ENCODE measurements at places on chromosomes 7 and 10.

DNA sequence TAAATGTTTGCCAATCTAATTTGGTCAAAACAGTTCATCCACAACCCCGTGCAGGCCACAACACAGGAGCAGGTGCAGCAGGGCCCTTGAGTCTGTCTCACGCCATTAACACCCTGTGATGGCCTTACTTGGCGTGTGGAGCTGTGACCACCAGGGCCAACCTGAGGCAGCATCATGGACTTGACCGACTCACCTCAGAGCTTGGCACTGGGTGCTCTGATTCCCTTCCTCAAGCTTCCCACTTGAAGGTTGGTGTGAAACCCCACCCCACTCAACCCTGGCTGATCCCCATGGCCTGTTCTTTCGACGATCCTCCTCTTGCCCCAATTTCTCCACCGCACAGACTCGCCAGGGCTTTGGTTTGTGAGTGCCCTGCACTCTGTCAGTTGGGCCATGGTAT, 623.1 kb downstream of the PTPRN2 start:
- no peak for DNase-seq

GRCh38 chr10:28981007-28981406, 303.7 kb downstream of the BAMBI start:
- DNase-seq: no peak

DNA sequence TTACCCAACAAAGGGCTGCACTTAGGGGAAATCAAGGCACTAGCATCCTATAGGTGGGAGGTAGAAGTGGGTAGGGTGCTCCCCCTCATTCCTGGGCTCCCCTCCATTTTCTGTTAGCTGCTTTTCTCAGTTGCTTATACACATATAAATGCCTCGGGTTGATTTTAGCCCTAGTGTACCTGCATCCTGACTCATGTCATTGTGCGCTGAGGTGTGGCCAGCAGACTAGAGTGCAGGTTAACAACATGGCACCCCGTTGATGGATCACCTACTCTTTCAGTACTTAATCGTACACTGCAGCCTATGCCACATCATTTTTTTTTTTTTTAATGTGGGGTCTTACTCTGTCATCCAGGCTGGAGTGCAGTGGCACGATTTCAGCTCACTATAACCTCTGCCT, 144.0 kb upstream of the ITGB1 start:
- DNase-seq: no peak

DNA sequence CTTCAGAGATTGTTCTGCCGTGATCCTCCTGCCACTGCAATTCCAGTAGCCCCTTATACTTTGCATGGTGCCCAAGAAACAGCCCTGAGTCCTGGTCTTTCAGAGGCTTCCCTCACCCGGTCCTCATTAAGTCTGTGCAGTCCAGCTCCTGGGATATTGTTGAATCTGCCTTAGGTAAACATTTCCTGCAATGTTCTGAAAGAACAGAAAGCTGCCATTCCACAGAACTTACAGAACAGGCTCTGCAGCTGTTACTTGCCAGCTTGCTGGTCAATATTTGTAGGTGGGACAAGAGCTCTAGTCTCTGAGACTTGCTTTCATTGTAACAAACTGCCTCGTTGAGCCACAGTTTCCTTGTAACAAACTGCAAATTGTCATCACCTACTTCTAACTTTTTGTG, 115.0 kb upstream of the KIF5B start:
- no peak for DNase-seq

GRCh38 chr7:66206119-66206933, 1.2 kb downstream of the TPST1 start:
- no peak for DNase-seq

- no peak for DNase-seq
Observed at GRCh38 chr10:60555700-60556099, 166.0 kb upstream of the ANK3 start.

GRCh38 chr7:42720991-42721796, 190.7 kb downstream of the C7orf25 start:
- no peak for DNase-seq

GRCh38 chr7:139995017-139995915, 67.5 kb downstream of the PARP12 start:
- no peak for DNase-seq

GRCh38 chr7:23473844-23474093, 3.5 kb upstream of the IGF2BP3 start:
- no peak for DNase-seq

- DNase-seq: no peak
Observed at GRCh38 chr7:28732071-28732869, 225.9 kb downstream of the TRIL start.

DNA sequence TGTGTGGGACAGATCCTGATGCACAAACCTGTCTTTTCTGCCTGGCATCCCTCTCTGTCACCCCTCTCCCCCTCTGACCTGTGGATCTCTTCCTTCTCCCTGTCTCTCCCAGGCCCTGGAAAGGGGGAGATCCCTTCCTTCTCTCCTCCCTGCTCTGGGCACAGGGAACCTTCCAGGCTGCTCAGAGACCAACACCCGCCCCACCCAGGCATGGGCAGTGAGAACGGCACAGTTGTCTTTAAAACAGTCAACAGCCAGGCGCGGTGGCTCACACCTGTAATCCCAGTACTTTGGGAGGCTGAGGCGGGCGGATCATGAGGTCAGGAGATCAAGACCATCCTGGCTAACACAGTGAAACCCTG, 34.7 kb downstream of the KCNH2 start:
- no peak for DNase-seq

DNA sequence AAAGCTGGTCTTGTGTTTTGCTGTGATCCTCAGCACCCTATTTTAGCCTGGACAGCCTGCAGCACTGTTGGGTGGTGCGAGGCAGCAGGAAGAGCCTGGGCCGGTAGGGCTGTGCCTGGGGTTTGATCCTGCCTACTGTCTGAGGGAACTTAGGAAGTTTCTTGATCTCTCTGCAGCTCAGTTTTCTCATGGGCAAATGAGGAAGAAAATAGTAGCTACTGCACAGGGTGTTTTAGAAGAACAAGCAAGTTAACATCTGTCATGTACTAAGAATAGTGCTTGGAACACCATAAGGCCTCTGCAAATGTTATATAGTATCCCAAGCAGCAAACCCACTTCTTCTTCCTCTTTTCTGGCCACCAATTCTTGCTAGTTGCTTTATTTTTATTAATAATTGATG, 12.0 kb upstream of the AGR2 start:
- no peak for DNase-seq

- no peak for DNase-seq
Observed at GRCh38 chr10:74382663-74383062, 231.6 kb downstream of the ADK start.

DNA sequence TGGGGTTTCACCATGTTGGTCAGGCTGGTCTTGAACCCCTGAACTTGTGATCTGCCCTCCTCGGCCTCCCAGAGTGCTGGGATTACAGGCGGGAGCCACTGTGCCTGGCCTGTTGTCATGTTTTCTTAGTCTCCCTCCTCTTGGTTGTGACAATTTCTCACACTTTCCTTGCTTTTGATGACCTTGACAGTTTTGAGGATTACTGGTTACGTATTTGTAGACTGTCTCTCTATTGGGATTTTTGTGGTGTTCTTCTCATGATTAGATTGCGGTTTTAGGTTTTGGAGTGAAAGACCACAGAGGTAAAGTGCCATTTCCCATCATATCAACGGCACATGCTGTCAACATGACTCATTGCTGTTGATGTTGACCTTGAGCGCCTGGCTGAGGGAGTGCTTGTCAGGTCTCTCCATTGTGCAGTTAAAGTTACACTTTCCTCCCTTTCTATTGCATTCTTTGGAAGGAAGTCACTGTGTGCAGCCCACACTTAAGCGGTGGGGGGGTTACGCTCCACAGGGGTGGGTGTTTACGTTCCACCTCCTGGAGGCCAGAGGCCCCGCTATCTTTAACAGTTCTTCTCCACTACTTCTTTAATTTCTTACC, 10.8 kb downstream of the NEURL1 start:
- DNase-seq: peak; percentile 55

DNA sequence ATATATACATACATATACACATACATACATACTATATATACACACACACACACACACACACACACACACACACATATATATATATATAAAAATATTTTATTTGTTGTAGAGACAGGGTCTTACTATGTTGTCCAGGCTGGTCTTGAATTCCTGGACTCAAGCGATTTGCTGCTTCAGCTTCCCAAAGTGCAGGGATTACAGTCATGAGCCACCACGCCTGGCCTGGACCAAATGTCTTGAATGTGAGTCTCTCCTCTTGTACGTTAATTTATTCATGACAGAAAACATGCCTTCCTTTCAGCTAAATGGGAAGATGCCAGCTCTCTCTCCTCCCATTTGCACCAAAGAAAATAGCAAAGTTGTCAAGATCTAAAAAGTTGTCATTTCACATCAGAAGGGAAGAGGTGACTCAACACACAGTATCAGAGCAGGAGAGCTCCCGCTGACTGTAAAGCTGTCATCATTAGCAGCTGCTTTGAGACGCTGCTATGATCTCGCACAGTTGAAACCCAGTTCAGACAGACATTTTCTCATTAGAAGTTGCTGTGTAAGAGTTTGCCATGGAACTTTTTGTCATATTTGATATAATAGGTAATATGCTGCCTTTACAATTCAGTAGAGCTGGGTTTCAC, 224.3 kb downstream of the SFMBT2 start:
- DNase-seq: no peak

GRCh38 chr7:158494643-158495042, 93.0 kb downstream of the PTPRN2 start:
- no peak for DNase-seq

GRCh38 chr7:149427096-149427680, 33.7 kb downstream of the ZNF777 start:
- no peak for DNase-seq

DNA sequence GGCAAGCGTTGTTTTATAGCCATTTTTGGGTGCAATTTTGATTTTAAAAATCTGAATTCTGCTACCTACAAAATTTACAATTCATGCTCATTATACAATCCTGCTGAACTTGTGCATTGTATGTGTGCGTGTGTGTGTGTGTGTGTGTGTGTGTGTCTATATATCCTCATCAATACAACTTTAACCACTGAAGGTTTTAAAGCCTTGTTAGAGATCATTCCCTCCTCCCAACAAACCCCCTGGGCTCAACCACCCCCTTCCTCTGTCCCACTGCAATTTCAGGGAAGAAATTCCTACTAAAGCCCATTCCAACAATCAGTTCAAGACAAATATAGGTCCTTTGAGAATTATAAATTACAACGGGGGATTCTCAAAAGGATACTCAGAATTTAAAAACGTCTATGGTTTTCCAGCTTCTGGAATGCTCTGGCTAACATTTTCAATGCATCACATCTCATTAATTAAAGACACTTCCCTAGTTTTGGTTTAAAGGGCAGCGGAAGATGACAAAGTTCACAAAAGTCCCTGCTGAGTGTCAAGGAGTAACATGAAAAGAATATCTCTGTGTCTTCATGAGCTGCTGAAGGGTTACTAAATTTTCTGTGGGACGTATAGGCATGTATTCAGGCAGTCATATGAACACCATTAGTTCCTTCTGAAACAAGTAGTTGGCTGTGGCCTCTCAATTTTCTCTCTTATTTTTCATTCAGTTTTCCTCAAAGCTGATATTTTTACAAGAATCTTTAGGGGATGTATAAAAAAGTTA, 889 bp upstream of the SEMA3A start:
- no peak for DNase-seq

DNA sequence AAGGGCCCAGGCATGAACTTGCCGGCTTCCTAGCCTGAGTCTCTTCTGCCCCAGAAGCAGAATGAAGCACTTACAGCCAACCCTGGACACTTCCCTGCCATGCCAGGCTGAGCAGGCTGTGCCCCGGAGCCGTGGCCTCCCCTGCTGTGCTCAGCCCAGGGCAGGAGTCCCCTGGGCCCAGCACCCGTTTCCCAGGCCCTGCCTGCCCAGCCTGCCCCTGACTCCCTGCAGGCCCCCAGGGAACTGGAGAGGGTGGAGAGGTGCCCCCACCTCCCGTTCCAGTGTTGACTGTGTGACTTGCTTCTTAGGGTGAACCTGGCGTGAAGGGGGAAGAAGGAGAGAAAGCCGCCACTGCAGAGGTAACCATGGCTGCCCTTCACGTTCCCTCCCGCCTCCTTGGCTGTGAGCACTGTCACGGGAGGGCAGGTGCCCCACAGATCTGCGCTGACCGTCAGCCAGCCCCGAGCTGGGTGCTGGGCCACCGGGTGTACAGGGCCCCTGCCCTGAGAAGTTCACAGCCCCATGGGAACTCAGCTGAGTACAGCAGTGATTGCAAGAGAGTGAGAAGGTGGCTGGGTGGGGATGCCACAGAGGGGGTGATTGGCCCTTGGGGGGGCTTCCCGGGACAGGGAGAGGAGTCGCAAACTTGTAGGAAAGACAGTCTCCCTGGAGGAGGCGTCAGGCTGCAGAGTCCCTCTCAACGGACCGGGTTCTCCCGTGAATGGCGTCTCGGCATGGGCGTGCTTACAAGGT, 75.9 kb downstream of the MYL10 start:
- DNase-seq: no peak

DNA sequence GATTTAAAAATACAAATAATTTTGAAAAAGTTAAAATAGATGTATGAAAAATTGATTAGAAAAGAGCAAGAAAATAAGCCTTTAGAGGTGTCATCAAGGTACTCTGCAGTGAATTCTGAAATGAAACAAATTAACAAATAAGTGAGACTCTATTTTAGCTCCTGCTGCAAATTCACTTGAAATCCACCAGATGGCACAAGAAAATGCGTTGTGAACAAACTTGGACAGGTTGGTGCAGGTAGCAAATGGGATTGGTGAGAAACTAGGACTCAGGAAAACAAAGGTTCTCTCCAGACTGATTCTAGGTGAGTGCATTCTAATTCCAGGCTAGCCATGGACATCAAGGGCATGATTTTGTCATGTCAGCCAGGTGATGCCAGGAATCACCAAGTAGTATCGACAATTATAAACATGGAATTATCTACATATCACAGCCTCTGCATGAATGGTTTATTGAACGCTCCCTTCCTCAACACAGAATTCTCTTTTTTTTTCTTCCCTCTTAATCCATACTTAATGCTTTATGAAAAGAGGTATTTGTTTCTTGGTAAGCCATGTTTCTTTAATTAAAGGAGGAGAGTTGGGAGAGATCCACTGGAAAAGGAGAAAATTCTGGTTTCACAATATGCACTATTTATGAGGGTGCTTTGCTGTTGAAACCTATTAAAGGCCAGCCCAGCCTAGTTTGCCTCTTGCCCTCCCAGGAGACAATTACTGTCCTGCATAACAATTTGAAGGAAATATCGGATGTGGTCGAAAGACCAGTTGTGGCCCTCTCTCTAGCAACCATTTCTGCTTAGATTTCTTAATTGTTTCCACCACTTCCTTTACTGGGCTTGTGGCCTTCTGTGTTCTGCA, 118.1 kb downstream of the ZNF365 start:
- DNase-seq: peak; percentile 1

DNA sequence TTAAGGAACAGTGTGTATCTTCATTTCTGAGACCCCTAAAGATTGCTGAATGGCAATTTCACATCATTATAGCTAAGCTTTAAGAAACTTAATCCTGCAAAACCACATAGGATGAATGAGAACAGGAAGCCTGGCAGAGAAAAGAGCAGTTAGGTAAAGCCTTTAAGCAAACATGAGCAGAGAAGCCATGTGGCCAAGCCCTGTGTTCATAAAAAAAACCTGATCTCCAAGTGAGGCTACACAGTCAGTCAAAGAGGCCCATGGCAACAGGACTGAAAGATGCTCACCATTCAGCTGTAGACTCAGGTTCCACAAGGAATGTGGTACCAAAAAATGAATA, 9.3 kb downstream of the LIPA start:
- DNase-seq: no peak

Data from stimulated activated CD4-positive, alpha-beta T cell treated with anti-CD3 and anti-CD28 coated beads, Interleukin-12 subunit alpha, Interleukin-12 subunit beta, amount 100 ng/mL, for 48 hours (primary cell).